ENCODE measurements at places on chromosomes 11 and 22.
A peak's percentile ranks its signal among the peaks of the same experiment; 100 is the strongest.

- DNase-seq, result no peak
Observed at GRCh38 chr11:31802990-31803812, 7.9 kb downstream of the PAX6 start.

GRCh38 chr11:92495107-92495793 is 270.6 kb downstream of the FAT3 start:
- no peak for DNase-seq

GRCh38 chr11:13993096-13993765 is 30.7 kb downstream of the SPON1 start:
- no peak for DNase-seq

DNA sequence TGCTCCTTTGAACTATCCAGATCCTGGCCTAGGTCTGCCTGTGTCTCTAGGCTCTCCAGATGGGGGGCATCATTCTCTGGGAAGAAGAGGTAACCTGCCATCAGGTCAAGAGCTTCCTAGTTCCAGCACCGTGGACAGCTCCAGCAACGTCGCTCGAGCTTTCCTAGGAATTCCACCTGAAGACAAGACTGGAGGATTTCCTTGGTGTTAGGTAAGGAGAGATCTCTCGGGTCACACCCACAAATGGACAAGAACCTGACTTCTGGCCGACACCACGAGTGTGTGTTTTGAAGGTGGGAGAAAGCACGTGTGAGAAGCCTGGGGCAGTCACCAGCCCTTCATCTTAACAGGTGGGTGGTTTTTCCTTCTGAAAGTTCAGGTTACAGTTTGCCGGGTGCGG is 1.2 kb downstream of the PRG3 start:
- DNase-seq, result no peak

DNA sequence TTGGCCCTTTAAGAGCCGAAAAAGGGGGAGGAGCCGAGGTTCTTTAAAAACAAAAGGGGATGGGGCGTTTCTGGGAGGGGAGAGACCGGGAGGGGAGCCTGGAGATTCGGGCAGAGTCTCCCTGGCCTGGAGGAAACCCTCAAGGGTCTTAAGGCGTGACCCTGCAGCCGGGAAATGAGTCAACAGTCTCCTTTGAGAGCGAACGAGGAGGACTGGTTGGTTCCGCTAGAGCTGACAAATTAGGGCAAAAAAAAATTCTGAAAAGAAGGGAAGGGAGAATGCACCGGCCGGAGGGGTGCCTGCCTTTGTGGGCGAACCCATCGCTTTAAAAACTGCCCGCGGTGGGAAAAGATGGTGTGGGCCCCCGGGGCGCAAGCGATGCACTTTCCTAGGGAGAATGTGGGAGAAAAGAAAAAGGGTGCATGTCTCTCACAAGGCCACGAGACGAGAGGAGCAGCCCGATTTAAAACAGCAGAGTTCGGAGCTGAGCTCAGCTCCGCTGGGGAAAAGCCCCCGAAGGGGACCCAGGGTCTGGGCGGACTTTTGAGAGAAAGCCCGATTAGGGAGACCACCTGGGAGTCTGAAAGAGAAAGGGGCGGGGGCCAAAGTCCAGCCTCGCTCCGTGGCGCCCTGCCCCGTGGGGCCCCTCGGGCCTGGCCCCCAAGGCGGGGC is 874 bp downstream of the ZFTA start:
- peak; percentile 29 for DNase-seq

- DNase-seq, result no peak
Observed at GRCh38 chr11:79236541-79236971, 204.3 kb downstream of the TENM4 start.

GRCh38 chr11:34337016-34337415 is 20.8 kb downstream of the ABTB2 start:
- no peak for DNase-seq

DNA sequence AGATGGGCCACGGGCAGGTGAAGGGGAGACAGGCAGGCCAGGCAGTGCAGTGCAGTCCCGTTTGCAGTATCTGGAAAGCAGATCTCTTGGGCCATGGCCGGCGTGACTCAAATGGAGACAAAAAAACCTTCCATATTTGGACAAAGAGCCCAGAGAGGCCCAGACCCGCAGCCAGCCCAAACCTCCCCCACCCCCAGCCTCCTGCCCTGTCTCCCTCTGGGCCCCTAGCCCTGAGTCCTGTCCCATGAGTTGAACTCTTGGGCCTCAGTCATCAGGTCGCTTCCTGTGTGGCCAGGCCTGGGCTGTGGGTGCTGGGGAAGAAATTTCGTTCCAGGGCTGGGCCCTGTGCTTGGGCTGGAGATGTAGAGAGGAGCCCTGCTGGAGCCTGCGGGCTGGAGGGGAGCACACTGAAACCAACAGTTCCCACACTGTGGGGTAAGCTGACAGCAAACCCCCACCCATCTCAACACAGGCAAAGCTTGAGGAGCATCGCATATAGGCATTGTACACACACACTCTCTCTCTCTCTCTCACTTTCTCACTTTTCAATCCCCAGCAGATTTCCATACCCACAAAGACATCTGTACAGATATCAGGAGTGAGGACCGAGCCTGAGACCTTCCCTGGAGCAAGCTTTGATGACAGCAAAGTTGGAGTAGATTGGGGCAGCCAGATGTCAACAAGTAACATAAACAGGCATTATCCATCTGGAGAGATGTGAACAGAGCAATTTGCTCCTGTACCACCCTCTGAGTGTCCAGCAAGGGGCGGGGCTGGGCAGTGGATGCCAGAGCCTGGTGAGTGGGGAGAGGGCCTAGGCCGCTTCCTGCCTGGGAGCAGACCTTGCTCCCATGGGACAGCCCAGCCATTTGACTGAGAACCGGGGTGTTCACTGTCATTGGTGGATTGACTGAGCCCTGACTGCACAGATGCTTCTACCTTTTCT is 17.2 kb downstream of the ARHGEF17 start:
- no peak for DNase-seq

DNA sequence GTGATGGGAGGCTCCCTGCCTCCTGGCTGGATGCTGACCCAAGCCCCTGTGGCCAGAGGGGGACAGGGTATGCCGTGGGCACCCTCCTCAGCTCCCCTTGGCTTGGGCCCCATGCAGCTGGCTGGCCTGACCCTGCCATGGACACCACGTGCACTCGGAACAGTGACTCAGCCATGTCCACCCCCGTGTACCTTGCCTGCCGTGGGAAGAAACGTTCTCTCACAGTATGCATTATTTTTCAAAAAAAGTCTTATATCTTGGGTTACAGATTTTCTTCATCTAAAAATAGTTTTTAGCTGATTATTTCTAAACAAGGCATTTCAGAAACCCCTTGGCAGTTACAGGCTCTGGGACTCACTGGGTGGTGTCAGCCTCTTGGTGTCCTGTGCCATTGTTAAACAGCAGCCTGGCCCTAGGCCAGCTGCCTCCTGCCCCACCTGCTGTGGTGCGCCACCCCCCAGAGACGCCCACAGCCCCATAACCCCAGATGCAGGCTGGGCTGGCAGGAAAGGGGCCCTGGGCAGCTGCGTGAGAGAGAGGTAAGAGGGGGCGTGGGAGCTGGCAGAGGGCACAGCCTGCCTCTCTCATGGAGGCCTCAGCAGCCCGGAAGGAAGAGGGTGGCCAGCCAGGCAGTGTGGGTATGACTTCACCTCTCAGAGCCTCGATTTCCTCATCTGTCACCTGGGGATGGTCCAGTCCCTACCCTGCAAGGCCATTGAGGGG is 99.8 kb downstream of the MORC2 start:
- no peak for DNase-seq

GRCh38 chr11:74678591-74679512 is 52.4 kb downstream of the CHRDL2 start:
- DNase-seq, result no peak

GRCh38 chr22:38067028-38067415 is 9.8 kb downstream of the PICK1 start:
- DNase-seq, result no peak

DNA sequence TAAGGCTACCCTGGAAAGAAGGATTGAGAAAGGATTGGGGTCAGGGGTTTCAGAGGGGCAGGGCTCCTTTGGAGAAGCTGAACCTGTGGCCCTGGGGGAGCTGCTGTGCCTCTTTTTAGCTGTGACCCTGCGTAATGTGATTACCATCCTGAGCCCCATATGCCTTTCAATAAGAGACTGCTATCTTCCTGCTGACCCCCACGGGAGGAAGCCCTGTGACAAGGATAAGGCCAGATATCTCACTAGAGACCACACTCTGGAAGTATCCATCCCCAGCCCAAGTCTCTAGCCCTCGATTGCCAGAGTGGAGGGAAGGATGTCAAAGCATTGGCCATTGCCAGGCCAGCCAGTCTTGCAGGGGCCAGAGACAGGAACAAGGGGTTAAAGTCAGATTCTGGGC is 4.8 kb upstream of the SLC39A13 start:
- no peak for DNase-seq

DNA sequence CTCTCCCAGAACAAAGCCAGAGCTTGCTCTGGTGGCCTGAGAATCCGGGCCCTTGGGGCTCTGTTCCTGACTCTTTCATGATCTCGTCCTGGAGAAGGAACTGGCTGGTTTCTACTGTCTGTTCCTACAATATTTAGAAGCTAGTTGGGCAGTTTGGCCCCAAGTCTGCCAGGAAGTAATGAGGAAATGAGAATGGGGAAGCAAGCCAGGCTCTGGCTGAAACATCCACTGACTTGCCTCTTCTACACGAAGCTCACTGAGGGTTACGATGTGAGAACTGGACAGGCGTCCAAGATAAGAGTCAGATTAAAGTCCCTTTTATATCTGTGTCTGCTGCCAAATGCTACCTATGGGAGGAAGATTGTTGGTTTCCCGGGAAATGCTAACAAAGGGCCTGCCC is 110.0 kb upstream of the KIRREL3 start:
- no peak for DNase-seq

DNA sequence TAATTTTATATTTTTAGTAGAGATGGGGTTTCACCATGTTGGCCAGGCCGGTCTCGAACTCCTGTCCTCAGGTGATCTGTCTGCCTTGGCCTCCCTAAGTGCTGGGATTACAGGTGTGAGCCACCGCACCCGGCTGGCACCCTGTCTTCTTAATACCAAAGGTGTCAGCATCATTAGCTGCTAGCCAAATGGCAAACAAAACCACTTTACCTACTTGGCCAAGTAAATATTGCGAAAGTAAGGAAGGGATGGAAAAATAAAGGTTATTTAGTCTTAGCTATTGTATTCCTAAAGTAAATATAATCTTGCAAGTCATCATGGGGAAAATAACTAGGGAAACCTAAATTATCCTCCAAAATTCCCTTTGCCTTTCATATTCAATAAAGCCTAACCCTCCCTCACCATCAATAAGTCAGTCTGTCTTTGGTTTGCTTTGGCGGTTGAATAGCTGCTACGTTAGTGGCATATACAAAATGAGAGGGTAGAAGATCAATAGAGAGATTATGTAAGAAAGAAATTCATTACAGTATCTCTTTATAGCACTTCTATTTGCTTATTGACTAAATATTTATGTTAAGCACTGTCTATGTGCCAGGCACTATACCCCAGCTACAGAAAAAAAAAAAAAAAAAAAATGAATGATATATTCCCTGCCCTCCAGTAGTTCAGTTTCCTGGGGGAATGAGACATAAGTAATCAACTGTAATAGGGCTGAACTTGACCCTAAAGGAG is 40.2 kb upstream of the CFAP300 start:
- DNase-seq, result no peak

GRCh38 chr11:37141707-37142106 is 543.7 kb upstream of the RAG2 start:
- DNase-seq, result no peak

DNA sequence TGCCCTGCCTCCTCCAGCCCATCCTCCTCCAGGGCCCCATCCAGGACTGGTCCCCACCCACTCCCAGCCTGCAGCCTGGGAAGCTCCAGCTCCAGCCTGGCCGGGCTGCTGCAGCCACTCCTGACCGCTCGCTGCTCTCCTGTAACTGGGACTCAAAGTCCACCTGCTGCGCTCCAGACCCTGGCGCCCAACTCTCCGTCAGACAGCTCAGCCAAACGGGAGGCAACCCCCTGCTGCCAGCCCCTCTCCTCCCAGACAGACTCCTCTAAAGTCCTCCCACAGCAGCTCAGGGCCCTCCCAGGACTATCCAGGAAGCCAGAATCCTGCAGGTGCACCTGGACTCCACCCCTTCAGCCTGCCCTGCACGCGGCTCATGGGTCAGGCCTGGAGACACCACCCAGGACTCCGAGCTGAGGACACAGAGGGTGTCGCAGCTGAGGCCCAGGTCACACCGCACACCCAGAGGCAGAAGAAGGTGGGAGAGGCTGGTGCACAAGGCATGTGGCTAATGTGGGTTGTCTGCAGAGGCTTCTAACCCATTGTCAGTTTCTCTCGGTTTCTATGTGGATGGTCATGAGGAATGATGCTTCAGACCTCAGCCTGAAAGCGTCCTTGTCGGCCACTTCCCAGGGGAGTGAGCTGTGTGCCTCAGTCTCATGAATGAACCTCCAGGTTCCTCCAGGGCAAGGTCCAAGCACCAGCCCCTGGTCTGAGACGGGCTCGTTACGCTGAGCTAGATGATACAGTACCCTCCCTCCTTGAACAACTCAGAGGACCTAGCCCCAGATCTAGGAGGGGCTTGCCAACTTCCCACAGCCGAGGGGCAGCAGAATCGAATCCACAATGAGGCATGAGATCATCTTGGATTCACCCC is 1514.8 kb downstream of the TBC1D22A start:
- no peak for DNase-seq

DNA sequence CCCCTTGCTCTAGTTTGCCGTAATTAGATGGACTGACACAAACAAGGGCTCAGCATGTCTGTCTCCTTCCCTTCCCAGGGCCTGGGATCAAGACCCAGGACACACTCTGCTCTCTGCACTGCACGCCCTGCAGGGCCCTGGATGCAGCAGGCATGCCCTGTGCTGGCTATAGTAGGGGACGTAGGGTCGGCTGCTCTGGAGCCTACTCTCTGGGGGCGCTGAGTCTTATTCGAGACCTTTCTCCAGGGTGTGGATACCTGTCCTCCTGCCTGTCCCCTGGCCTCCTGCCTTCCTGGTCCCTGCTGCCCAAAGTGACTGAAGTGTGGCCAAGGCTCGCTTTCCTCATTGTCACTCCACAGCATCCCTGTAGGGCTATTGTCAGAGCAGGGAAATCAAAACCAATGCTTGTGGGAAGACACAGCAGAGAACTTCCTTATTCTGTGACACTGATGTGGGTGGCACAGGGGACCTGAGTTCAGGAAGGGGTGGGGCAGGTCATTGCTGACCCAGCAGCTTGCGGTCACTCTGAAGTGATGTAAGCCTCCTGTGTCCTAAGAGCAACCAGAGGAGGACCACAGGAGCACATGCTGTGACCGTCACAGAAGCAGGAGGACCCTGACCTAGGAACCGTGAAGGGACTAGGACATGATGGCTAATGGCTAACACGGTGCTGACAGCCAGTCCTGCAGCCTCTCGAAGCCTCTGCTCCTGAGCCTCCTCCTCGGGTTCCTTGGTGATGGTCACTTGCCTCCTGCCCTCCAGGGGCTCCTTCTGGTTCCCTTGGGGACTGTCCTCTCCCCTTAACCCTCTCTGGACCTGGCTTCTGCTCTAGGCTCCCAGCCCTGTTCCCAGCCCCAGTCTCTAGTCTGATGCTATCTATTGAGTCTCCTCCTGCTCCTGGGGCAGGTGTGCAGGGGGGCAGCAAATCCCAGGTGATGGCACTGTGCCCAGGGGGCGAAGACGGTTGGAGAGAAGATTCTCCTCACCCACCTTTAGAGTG is 10.3 kb downstream of the APOBEC3A start:
- no peak for DNase-seq

- DNase-seq, result peak; percentile 36
Observed at GRCh38 chr22:46262449-46263215, 511 bp downstream of the PKDREJ start.

GRCh38 chr11:36092314-36093030 is 148.6 kb downstream of the LDLRAD3 start:
- no peak for DNase-seq
